ENCODE measurements at places on chromosomes 4 and X.

GRCh38 chr4:58225460-58225859, 1115.3 kb upstream of the IGFBP7 start:
- no peak for DNase-seq

- DNase-seq = peak; percentile 31
Measured at GRCh38 chrX:153406903-153407302, 4.4 kb upstream of the ZFP92 start.

GRCh38 chr4:107423677-107424405, 296.2 kb downstream of the PAPSS1 start:
- DNase-seq = no peak

DNA sequence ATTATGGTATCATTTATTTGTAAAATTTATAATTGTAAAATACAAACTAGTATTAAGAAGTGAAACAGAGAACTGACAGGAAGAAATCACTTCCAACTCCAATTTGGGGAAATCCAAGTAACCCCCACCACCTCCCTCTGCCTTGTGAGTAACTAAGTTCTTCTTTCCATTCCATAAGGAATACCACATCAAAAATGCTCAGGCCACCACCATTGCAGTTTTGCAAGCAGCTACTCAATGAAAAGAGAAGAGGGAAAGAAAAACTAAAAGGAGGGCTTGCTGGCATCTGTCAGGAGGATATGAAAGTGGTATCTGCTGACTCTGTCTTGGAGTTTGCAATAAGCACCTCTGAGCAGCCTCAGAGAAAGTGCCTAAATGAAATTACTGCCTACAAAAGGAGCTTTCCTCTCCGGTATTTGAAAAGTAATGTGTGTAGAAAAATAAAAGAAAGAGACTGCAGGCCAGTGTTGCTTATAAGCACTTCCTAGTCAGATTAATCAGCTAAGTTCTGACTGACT, 228.7 kb downstream of the OPHN1 start:
- DNase-seq = no peak

DNA sequence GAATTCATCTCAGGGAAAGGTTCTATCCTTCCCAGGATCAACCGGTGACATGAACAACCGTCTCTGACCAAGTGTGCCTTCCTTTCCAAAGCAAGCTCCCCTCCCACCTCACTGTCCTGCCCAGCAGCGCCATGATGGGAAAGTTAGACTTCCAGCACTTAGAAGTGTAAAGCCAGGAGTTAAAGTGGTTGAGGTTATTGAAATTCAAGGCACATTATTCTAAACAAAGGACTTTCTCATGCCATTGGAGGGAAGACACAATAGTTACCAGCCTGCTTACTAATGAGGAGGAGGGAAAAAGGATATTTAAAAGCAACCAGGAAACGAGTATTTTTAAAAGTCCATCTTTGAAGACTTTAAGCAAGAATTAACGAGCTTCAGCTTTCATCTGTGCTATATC, 96.8 kb downstream of the NSUN7 start:
- DNase-seq = no peak

DNA sequence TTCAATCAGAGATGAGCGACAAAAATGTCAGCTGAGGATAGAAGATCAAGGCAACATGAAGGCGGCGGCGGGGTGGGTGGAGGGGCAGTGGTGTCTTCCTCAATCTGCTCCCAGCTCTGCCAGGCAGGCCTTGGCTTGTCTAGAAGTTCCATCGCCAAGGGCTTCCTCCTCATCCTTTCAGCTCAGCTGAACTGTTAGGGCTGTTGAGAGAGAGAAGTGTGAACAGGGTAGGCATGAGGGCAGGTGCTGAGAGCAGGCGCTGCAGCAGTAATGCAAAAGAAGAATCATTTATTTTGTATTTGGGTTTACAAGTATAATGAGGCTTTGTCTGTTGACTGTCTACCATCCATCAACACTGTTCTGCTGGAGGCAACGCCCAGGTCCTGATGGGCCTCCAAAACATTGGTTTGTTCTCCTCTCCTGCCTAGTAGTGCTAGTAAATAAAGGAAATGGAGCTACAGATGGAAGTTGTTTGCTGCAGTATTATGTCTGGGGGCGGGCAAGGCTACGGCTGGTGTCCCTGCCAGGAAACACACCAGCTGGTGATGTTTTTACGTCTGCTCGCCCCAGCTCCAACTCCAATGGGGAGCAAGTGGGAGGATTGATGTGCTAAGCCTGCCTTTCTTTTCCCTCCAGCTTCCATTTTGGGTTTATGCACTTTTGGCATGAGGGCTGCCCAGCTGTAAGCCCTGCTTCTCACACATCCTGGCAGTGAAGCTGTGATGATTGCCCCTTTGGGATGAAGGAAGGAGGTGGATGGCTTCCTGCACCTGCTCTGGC, 139.4 kb upstream of the BOD1L1 start:
- no peak for DNase-seq

DNA sequence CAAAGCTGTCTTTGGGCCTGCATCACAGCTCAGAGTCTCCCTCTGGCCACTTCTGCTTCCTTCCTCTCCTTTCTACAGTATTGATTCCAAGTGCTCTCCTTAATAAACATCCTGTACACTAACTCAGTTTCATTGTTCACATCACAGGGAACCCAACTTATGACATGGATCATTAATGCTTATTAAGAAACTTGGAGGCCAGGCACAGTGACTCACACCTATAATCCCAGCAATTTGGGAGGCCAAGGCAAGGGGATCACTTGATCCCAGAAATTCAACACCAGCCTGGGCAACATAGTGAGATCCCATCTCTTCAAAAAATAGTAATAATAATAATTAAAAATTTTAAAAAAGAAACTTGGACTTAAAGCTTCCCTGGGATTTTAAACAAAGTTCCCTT, 89.2 kb upstream of the EFHC2 start:
- DNase-seq = no peak

- DNase-seq = no peak
Measured at GRCh38 chr4:89727238-89727637, 109.7 kb downstream of the SNCA start.

DNA sequence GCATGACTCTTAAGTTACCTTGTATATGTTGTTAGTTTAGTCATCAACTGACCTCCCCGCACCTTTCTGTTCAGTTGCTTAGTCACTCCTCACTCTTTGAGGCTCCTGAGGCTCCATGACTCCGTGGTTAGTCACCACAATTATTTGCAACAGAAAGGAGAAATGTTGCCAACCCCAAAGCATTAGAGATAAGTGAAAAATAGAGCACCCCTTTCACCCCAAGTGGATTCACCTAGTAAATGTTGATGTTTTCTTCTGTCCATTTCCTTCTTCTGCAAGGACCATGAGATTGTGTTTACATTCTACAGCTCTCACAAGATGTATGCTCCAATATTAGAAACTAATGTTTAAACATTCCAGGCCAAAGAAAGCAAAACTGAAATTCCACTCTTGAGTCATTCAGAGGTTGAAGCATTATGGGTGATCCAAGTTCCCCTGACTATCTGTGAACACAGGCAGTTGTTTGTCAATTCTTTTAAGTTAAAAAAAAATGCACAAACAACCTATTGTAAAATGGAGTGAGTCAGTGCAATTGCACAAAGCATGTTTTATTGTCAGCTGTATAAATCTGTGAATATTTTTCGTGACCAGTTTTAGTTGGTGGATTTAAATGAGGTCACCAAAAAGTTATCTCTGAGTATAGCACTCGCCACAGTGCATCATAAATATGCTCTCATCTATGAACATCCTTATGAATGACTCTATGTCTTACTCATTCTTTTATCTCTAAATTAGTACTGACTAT, 552.4 kb upstream of the MAGEB2 start:
- peak; percentile 78 for DNase-seq

- peak; percentile 87 for DNase-seq
Measured at GRCh38 chr4:68070302-68070701, 59.4 kb downstream of the TMPRSS11F start.

DNA sequence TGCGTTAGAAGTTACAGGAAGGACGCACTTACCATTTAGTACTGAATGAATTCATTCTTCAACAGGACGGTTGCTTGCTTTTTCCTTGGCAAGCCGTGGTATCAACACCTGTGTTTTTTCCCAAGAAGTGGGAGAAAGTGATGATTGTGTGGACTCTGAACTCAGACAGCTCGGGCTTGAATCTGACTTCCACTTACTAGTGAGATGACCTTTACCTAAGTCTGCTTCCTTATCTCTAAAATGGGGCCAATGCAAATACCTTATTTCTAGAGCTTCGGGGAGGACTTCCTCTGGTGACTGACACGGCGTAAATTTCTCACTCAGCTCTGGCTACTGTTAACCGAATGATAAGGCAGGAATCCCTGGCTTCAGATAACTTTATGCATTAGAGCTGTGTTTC, 146.8 kb upstream of the RBPJ start:
- DNase-seq = no peak

DNA sequence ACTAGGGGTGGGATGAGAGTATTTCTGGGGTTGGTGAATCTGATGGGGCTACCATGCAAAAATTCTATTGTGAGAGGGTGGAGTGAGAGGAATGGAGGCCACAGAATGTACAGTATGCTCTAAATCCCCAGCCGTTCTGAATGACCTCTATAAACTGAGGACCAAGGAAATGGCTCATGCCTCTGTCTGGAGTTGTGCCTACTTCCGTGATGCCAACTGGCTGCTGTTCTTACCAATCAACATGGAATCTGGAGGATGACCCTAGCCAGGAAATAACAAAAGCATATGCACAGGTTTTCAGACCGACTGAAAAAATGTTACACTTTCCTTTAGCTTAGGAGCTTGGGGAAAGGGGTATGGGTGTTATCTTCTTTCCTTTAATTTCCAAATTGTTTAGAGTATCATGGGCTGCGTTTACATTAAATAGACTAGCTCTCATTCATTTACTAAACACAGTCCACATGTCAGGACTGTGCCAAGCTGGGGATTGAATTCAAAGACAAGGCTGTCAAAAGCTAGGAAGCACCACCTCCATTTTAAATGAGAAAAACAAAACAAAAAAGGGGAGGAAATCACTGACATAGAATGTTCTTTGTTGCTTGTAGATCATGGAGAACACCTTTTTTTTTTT, 20.2 kb upstream of the CCKAR start:
- no peak for DNase-seq

DNA sequence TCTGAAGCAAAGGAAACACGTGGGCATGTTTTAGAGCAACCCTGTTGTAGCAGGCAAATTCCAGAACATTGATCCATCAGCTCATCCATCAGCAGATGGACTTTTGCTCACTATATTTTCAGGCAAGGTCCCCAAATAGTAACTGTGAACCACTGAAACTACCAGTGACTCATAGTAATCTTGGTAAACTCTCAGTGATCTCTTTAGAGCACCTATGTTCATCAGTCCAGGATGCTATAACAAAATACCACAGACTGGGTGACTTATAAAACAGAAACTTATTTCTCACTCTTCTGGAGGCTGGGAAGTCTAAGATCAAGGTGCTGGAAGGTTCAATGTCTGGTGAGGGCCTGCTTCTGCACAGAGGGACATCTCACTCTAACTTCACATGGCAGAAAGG, 28.9 kb upstream of the BTC start:
- no peak for DNase-seq

DNA sequence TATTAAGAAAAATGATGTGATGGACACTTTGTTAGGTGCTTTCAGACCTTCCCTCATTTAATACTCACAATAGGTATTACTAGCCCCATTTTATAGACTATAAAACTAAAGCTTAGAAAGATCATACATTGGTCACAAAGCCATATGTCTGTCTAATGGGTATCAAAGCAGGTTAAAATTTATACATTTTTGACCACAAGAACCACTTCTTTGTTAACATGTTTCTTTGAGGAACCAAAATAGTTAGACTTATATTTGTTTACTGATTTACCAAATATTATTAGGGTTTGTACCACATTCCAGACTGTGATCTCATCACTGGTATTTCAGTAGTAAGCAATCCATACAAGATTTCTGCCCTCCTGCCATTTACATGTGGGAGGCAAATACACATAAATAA, 363.3 kb downstream of the NAF1 start:
- DNase-seq = no peak

DNA sequence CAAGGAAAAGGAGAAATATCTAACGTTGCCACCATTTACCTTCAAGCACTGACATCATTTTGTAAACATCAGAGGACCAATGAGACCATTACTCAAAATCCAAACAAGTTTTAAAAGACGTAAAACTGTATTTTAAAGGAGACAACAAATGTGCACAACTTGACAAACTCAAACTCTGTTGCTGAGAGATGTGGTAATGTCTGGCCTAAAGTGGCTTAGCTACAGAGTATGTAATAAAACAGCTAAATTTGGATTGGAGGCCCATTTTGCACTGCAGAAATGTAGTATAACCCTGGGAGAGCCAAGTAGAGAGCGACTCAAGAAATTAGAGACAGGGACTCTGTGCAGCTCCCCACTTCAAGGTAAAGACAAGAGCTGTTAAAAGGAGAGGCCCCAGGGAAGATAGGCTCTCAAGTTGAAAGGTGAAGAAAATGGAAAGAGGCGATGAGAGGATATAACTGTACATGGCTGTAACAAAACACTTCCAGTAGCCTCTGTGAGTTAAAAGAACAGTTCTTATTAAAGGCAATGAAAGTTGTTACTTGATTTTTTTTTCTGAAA, 20.3 kb downstream of the UNC5C start:
- DNase-seq = peak; percentile 63

DNA sequence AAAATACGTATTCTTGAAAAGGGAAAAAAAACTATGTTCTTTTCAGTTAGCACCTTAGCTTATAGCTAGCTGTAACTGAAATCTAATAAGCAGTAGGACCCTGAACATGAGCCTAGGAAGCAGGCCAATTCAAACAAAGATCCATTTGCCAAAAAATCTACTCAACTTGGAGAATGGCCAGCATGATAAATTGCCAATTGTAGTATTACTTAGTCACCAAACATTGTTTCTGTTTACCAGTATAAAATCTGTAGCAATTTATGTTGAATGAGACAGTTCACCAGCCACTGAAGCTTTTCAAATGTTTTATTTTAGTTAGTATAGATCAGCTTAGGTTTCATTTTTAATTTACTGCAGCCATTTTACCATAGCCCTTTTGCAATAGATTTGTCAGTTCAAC, 323.6 kb upstream of the DIPK2B start:
- DNase-seq = no peak

DNA sequence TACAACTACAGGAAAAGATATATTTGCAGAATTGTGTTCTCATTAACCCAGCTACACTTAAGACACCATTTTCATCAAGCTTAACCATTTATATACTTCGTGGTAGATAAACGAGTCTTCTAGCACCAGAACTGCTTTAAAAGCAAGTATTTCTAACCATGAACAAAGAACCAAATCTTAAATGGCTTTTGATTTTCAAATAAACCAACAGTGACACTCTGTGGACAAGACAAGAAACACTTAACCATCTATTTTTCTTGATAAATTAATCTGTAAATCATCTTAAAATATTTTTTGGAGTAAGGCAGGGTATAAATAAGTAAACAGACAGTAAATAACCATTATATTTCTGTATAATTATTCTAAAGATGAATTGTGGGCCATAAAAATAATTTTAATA, 10.2 kb downstream of the BEND2 start:
- no peak for DNase-seq

DNA sequence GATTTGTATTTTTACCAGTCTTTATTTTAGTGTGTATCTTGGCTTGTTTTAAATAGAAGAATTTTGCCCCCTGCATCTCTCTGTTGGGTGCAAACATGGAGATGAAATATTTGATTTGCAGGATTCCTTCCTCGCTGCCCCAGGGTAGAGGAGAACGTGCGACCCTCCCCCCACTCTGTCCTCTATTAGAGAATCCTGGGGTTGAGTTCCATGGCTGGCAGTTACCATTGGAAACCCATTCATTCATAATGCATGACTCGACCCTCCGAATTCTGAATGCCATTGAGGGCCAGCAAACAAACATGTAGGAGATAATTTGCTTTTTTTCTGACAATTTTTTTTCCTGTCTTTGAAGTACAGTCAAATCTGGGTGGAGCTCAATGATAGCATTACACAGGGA, 53.7 kb downstream of the TRIM2 start:
- DNase-seq = no peak

All from islet precursor cell (in vitro differentiated cells).